ENCODE measurements at places on chromosomes 1 and 21.

DNA sequence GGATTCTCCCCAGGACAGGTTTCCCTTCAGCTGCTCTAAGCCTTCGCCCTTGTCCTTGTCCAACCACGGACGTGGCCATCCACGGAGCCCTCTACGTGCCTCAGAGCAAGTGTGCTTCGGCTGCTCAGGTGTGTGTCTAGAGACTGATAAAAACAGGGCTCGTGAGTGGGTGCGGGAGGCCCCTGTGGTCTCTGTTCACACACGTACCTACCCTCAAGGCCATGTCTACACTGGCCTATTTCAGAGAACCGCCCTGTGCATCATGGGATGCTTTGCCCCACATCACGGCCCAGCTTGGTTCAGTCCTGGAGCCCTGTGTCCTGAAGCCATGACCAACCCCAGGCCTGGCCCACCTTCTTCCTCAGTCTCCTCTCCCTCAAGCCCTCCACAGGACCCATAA is 24.6 kb upstream of the RUNX3 start:
- no peak for DNase-seq

- DNase-seq = peak; percentile 96
Measured at GRCh38 chr21:23402929-23403520, 2204.3 kb downstream of the MRPL39 start.

DNA sequence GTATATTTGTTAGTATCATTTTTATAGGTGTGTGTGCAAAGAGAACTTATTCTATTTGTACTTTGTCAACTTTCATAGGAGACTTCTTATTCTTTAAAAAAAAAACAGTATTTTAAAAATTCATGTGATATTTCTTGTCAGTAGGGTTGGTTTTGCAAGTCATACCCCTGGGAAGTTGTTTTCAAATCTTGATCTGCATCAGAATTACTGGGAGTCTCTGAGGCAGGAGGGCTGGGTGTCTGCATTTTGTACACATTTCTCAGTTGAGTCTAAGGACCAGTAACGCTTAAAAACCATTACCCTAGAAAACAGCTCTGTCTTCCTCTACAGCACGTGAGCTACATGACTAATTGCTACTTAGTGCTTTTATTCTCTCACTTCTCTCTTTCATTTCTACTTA is 76.0 kb upstream of the CTTNBP2NL start:
- no peak for DNase-seq

- peak; percentile 75 for DNase-seq
Measured at GRCh38 chr1:86753700-86754099, 49.3 kb downstream of the SH3GLB1 start.

- DNase-seq = no peak
Measured at GRCh38 chr21:41883582-41883981, 4.4 kb upstream of the PRDM15 start.

DNA sequence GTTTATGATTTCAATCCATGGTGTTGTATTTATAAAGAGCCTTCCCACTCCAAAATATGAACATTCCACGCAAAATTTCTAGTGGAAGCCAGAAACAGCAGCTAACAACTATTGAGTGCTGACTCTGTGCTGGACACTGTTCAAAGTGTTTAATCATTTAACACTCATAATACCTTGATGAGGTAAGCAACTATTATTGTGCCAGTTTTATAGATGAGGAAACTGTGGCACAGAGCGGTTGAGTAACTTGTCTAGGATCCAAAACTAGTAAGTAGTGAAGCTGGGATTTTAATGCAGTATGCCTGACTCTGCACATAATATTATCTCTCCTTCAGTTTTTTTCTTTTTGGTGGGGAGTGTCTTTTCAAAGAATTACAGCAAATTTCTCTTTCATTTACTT is 228.3 kb downstream of the SLC35F3 start:
- DNase-seq = no peak

DNA sequence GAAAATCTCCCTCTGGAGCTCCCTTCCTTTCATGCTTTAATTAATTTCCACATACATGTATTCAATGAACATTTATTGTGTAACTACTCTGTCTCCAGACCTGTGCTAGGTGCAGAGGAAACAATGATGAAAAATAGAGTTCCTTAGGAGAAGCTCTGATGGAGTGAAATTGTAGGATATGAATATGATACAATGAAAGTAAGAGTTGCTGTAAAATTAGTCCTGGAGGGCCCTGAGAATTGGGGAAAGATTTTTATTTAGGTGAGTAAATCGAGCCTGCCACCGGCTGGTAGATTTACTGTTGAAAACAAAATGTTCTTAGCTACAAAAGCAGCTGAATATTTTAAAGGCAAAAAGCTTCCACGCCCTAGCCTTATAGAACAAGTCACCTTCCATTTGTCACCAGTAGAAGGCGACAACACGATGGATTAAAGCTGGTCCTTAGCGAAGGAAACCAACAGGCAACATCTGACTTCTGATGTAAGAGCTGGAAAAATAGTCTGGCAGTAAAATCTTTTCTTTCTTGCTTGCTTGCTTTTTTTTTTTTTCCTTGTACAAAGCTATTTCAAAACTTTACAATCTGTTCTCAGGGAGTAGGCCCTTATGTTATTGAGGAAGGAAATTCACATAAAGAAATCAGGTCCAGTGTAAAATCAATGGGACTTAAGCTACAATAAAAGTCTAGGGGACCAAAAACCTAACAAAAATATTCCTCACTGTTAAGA is 82.0 kb upstream of the ROR1 start:
- DNase-seq = peak; percentile 83

DNA sequence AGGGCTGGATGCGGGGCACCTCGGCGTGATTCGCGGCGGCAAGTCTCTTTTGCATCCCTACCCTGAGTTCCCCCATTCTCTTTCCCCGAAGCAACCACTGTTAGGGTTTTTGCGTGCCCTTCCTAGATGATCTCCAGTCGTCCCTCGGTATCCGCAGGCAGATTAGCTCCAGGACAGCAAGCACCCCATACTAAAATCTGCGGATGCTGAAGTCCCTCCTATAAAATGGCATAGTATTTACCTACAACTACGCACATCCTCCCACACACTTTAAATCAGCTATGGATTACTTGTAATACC is 22.8 kb upstream of the CFAP126 start:
- DNase-seq = no peak

- DNase-seq = no peak
Measured at GRCh38 chr21:14551741-14552140, 5.6 kb upstream of the SAMSN1 start.

DNA sequence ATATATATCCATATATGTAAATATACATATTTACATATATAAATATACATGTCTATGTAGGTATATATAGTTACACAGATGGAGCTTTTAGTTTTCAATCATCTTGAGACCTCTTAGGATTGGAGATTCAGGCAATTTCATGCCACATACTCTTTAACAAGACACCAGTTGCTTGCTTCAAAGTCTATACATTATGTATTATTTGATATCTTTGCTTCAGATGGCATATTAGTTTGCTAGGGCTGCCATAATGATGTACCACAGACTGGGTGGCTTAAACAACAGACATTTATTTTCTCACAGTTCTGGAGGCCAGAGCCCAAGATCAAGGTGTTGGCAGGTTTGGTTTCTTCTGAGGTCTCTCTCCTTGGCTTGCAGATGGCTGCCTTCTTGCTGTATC is 14.1 kb upstream of the C1orf87 start:
- no peak for DNase-seq

DNA sequence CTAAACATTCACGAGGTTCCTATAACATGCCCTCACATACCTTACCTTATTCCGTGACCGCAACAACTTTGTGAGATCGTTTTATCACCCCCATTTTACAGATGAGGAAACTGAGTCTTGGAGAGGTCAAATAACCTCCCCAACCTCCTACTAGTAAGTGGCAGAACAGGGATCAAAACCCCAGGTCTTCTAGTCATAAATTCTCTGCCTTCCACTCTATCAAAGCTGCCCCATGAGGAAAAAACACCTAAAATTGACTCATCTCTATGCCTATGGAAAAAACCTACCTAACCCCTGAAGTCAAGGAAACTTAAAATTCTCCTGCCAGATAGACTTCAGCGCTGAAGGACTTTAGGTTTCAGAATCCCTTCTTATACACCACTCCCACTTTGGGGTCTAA is 69.5 kb upstream of the ERRFI1 start:
- DNase-seq = no peak

DNA sequence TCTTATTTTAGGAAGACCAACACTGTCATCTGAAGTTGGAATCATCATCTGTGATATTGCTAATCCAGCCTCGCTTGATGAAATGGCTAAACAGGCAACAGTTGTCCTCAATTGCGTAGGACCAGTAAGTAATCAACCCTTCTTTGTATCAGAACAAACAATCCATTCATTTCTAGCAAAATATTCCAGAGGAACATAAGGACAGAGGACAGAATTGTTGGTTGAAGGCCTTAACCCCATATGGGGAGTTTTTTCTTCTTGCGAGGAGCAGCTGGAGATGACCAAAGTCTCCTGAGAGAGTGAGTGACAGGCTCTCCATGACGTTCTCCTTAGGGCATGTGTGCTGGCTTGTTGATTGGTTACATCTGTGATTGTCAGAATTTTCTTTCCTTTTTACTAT is 2.7 kb downstream of the SCCPDH start:
- no peak for DNase-seq

DNA sequence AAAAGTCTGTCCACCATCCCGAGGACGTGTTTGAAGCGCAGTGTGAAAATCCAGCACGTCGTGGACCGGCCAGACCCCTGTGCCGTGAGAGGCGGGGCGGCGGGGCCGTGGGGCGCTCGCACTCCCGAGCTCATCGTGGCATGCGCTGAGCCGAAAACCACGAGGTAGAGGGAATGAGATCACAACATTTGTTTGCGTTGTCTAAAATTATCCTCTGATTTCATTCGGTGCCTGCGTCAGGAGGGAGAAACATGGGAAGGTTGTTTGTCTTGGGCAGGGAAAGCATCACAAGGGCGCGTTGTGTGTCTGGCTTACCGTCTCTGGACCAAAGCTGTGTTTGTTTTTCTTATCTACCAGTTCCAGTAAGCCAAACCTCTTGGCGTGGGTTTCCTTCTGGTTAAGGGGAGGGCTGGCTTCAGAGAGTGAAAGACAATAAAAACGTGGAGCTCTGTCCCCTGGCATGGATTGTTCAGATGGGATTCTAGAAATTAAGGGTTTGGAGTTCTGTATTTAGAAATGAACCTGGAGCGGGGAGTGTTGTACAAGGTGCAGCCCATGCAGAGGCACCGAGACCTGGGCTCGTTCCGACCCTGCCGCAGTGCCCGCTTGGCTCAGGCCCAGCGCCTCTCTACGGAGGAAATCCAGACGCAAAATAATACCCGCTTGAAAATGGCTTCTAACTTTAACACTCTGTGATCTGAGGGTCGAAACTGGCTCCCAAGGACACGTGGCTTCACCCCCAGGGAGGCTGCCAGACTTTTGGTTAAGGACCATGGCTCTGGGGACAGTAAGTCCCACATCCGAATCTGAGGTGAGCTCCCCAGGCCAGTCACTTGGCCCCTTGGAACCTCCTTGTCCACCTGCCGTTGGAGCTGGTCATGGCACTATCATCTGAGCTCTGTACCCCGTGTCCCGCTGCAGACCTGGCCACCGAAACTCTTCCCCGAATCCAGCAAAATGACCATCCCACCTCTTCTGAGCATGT is 68.7 kb upstream of the FAM3B start:
- DNase-seq = no peak

DNA sequence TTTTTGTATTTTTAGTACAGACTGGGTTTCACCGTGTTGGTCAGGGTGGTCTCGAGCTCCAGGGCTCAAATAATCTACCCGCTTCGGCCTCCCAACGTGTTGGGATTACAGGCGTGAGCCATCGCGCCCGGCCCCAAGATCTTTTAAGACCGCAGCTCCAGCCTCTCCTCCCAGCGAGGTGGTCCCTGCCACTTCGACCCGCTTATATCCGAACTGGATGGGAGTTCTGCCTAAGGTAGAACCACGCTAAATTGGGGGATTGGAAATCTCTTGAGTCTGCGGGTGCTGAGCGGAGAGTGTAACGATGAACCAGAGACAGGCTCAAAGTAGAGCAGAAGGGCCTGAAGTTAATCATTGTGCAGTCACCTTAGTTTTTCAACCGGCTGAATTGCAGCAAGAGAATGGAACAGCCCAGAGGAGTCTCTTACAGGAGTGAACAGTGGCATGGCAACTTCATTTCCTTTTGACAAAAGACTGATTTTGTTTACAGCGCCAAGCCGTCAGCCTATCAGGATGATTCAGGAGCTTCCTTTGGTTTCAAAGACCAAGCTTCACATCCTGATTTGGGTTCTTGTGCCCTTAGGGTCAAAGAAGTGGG is 726 bp upstream of the CYB5R1 start:
- peak; percentile 60 for DNase-seq

DNA sequence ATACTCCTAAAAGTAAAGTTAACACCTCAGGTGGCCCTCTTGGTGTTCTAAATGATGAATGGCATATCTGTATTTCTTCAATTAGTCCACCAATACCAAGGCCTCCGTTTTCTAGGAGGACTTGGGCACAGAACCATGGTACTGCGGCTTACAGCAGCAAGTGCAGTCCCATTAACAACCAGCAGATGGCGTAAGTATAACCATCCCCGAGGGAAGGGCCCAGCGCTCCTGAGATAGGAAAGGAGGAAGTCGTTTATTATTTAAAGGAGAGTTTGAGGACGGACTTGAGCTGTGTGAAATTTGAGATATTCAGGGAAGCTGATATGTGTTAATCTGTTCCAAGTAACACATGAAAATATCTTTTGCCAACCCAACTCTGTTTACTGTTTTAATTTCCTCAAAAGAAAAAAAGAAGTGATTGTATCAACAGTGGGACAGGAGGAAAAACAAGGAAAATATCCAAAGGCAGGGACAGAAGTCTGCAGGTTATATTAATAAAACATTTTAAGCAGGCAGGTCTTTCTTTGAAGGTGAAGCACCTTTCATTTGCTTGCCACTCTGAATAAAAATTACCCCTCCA is 37.7 kb upstream of the KCNJ15 start:
- DNase-seq = peak; percentile 82

DNA sequence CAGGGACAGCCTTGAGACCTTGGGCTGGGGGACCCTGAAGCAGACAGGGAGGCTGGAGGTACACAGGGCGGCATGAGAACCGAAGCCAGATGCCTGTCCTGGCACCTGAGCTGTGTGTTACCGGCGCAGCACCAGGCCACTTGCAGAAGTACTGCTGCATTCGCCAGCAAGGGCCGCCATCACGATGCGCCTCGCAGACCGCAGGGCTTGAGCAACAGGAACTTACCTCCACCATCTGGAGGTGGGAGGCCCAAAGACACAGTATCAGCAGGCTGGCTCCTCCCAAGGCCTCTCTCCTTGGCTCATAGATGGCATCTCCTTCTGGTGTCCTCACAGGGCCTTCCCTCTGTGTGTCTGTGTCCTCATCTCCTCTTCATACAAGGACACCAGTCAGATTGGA is 90.1 kb downstream of the PRDM16 start:
- DNase-seq = no peak
